ENCODE measurements at places on chromosomes 11 and 22.
A peak's percentile ranks its signal among the peaks of the same experiment; 100 is the strongest.

DNA sequence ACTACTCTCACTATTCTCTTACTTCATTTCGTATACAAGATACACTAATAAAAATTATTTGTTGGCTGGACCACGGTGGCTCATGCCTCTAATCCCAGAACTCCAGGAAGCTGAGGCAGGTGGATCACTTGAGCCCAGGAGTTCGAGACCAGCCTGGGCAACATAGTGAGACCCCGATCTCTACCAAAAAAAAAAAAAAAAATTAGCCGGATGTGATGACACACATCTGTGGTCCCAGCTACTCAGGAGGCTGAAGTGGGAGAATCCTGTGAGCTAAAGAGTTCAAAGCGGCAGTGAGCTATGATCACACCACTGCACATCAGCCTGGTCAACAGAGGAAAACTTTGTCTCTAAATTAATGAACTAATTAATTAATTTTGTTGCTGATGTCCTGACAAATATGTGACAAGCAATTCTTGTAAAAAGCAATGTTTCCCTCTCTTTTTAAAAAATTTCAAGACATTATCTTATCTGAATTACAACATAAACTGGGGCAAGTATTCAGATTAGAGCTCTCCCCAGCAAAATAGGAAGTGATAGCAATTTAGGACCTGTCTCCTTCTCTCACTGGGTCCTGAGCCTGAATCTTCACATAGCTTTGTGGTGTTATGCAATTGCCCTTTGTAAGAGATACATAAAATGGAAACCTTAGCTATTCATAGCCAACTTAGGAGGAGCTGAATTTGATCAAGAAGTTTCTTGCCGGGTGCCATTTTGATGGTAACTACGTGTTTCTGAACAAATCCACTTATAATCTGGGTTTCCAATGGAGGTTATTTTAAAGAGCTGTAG is 17.6 kb upstream of the TMA7B start:
- DNase-seq, result no peak

DNA sequence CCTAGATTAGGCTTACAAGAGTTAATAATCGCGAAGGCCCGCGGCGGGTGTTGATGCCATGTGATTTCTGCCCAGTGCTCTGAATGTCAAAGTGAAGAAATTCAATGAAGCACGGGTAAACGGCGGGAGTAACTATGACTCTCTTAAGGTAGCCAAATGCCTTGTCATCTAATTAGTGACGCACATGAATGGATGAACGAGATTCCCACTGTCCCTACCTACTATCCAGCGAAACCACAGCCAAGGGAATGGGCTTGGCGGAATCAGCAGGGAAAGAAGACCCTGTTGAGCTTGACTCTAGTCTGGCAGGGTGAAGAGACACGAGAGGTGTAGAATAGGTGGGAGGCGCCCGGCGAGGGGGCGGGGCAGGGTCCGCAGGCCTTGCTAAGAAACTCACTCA is 65.5 kb downstream of the AAMDC start:
- DNase-seq, result no peak

GRCh38 chr11:105856954-105857353 is 165.1 kb downstream of the MSANTD4 start:
- no peak for DNase-seq

DNA sequence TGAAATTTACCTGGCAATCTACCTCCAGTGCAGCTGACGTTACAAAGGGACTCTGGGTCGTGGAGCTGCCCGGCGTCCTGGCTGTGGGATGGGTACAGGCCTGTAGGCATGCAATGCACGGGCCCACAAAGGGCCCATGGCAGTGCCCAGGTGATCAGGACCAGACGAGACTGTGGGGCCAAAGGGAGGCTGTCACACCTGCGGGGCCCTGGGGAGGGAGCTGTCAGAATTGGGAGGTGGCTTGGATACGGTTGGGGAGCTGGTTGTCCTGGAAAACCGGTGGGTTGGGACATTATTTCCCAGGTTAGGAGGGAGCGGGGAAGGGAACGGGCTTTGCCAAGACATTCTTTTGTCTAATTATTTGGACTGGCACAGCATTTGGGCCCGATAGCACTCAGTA is 958.5 kb downstream of the BRD1 start:
- DNase-seq, result no peak

DNA sequence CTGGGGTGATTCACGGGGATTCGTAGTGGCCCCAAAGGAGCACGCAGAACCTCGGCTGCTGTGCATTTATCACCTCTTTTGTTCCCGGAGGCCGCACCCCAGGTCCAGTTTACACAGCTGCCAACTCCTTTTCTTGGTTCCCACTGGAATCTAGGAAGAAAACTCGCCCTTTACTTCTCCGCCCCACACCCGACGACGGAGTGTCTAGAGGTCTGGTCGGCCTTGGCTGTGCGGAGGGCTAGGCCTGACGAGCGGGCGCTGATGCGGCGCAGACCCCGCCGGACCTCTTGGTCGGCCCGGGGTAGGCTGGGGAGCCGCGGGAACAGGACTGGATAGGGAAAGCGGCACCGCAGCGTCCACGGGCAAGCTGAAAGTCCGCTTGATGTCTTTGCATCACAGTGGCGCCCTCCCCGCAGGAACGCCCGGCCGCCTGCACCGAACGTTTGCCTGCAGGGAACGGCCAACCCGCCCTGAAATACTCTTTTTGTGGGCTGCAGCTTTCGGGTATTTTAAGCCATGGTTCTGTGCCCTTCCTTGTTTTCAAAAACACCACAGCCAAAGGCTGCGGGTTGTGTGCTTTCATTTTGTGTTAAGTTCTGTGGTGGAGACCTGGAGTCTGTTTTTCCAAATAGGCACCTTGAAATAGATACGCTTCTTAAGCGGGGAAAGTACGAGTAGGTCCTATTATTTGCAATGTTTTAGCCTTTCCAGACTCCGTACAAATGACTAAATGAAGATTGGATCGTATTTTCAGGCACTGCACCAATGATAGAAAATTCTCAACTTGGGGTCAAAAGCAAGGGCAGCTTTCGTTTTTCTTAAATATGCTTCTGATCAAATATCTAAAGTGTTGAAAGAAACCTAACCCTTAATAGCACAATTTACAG is 829 bp upstream of the ZBED5 start:
- peak; percentile 80 for DNase-seq

GRCh38 chr22:29253561-29254285 is 14.1 kb downstream of the RHBDD3 start:
- DNase-seq, result no peak

- no peak for DNase-seq
These were observed 64.0 kb upstream of the FIBIN start for GRCh38 chr11:26929806-26930517.

GRCh38 chr22:48855013-48855412 is 972.7 kb downstream of the BRD1 start:
- no peak for DNase-seq

DNA sequence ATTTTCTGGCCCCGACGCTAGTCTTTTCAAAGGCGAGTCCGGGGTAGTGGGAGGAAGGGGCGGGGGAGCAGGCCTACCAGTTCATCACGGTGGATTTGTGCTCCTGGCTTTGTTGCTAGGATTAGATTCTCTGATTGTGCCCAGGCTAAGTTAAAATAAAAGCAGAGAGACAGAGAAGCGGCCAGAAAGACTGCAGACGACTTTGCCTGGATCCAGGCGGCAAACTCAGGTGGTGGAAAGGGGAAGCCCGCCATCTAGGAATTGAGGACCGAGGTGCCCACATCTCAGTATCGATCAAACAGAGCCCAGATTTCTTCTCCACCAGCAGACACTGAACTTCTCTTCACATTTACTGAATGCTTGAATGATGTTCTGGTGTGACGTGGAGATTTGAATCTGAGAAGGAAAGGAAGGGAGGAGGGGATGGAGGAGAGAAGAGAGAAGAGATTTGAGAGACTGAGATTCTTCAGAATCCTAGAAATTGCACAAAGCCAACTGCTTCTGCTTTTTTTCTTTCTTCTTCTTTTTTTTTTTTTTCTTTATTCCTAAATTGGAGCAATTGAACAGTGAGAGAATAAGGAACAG is 2.7 kb downstream of the FAT3 start:
- peak; percentile 17 for DNase-seq

DNA sequence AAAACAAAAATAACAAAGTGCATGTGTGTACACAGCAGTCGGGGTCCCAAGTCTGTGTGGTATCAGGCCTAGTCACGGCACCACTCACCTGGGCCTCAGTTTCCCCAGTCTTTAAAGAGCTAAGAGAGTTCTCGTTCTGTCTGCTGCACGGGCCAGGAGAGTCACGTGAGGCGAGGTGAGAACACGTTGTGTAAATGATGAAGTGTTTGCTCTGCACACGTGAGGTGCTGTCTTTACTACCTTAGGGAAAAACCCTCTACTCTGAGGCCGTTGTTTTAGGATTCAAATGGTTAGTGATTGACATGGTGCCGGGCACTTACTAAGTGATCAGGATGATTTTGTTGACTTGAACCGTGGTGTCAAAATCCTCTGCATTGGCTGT is 86.5 kb upstream of the PPARA start:
- DNase-seq, result no peak

DNA sequence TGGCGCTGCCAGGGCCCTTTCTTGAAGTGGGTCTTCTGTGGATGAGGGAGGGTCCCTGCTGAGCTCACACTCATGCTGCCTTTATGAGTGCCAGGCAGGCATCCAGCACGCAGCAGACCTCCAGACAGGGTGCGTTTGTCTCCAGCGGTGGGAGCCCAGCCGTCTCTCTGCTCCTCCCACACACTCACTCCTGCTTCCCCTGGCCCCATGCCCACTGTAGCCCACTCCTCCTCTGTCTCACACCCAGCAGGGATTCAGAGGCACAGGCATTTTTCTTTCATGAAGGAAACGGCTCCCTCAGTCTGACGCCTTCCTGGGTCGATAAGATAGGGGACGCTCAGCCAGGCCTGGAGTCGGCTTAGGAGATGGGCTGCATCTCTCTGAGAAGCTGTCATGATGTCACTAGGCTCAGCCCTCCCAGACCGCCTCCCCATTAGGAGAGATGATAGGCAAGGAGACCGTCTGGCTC is 183.9 kb upstream of the NCAM1 start:
- DNase-seq, result no peak

- no peak for DNase-seq
These were observed 104.3 kb upstream of the SYT13 start for GRCh38 chr11:45390407-45390806.

- no peak for DNase-seq
These were observed 1.5 kb downstream of the SYT12 start for GRCh38 chr11:67024410-67024809.

DNA sequence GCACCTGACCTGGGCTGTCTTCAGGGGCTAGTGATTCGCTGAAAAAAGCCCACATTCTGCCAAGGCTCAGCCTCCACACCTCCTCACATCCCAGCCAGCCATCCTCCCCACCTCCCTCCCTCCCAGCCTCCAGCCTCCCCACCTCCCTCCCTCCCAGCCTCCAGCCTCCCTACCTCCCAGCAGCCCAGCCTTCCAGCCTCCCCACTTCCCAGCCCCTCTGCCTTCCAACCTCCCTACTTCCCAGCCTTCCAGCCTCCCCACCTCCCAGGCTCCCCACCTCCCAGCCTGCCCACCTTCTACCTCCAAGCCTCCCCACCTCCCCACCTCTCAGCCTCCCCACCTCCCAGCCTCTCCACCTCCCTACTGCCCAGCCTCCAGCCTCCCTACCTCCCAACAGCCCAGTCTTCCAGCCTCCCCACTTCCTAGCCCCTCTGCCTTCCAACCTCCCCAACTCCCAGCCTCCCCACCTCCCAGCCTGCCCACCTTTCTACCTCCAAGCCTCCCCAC is 33.7 kb upstream of the TH start:
- no peak for DNase-seq

GRCh38 chr11:92406472-92406871 is 181.9 kb downstream of the FAT3 start:
- DNase-seq, result no peak

DNA sequence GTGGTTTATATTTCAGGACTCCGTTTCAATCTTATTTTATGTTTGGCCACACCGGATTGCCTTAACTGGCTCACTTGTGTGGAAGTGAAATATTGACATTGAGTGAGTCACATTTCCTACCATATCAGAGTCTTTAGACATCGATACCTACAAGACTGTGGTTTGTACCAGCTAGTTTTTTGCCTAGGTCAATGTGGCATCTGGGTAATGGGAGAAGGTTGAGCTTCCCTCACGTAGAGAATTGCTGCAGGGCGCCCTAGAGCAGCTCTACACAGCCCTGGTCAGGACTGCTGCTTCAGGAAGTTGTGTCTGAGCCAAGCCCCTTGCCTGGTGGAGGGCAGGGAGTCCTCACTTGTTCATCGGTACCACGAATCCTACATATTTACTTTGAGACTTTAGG is 1.6 kb downstream of the GRAMD1B start:
- no peak for DNase-seq

- DNase-seq, result peak; percentile 60
These were observed 1.2 kb downstream of the DCHS1 start for GRCh38 chr11:6654281-6655019.

- DNase-seq, result no peak
These were observed 32.7 kb upstream of the CCDC34 start for GRCh38 chr11:27395556-27396258.

- no peak for DNase-seq
These were observed 305.3 kb downstream of the ETS1 start for GRCh38 chr11:128282053-128282452.

DNA sequence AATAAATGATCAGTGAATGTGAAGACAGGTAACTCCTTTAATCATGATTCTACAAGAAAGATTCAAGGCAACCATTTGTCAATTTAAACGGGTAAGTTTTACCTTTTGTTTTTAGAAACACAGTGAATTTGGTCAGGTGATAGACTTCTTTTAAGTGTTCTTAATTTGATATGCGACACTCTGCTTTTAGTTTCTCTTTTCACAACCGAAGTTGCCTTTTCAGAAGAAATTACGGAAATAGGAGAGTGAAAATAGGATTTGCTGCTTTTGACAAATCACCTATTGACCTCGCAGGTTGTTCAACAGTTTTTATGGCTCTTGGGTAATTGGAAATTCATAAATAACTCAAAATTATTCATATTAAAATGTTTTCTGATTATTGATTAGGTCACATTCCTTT is 142.1 kb downstream of the CNTN5 start:
- DNase-seq, result no peak

DNA sequence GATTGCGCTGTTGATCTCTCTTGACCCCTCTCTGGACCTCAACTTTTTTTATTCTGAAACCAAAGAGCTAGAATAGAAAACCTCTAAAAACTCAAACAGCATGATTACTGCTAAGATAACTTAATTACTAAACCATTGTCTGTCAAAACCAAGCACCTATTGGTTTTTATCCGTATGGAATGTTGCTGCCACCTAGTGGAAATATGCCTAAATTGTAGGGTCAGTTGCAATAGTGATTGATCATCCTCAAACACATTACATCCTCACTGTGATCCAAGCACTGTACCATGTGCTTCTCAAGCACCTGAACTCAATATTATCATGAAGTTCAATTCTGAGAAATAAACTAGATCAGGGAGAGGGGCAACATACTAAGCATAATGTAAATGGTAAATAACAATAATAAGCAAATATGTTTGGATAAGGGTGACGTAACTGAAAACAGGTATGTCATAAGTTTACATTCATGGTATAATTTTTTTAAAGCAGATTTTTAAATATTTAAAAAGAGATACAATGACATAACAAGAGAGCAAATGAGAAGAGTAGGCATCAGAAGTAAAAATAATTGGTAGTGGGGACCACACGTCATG is 3.8 kb upstream of the OR5A2 start:
- DNase-seq, result peak; percentile 67

Data from Ammon's horn (tissue), 1 donor.